ENCODE measurements at places on chromosomes 16 and 17.

- DNase-seq, result no peak
Observed at GRCh38 chr17:2547176-2547575, 35.5 kb upstream of the METTL16 start.

GRCh38 chr16:71687861-71688260 lies 36.6 kb downstream of the PHLPP2 start:
- no peak for DNase-seq

- no peak for DNase-seq
Observed at GRCh38 chr17:82204831-82205719, 7.6 kb downstream of the CCDC57 start.

GRCh38 chr16:3094289-3095027 lies 4.6 kb downstream of the ZSCAN10 start:
- no peak for DNase-seq

- peak; percentile 58 for DNase-seq
Observed at GRCh38 chr17:17723354-17724261, 42.4 kb downstream of the RAI1 start.

GRCh38 chr17:61196302-61196704 lies 203.3 kb upstream of the TBX2 start:
- no peak for DNase-seq

- DNase-seq, result peak; percentile 12
Observed at GRCh38 chr16:84448444-84448843, 56.0 kb downstream of the MEAK7 start.

- no peak for DNase-seq
Observed at GRCh38 chr16:74199066-74199841, 97.4 kb upstream of the PSMD7 start.

DNA sequence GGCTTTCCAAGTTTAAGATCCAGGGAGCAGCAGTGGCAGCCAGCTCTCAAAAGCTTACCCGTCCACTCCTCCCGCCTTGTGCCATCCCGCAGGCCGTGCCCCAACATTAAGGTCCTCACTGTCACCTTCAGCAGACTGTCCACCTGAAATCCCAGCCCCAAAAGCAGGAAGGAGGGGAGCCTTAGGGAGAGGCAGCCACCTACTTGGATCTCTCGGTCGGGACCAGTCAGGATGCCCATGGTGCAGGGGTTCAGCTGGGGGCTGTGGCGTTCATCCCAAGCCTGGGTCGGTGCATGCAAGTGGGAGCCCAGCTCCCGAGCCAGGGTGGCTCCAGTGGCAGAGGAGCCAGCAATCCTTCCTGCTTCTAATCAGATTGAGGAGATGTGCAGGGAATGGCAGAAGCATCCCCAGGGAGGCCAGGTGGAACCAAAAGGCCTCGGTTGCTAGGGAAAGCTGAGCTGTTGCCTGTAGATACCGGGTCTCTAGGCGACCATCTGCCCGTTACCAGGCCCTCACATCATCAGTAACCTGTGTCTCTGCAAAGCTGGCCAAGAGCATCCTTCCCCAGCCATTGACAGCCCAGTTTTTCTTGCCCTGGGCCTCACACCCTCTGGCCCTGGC lies 24.6 kb downstream of the CNGB1 start:
- DNase-seq, result no peak

DNA sequence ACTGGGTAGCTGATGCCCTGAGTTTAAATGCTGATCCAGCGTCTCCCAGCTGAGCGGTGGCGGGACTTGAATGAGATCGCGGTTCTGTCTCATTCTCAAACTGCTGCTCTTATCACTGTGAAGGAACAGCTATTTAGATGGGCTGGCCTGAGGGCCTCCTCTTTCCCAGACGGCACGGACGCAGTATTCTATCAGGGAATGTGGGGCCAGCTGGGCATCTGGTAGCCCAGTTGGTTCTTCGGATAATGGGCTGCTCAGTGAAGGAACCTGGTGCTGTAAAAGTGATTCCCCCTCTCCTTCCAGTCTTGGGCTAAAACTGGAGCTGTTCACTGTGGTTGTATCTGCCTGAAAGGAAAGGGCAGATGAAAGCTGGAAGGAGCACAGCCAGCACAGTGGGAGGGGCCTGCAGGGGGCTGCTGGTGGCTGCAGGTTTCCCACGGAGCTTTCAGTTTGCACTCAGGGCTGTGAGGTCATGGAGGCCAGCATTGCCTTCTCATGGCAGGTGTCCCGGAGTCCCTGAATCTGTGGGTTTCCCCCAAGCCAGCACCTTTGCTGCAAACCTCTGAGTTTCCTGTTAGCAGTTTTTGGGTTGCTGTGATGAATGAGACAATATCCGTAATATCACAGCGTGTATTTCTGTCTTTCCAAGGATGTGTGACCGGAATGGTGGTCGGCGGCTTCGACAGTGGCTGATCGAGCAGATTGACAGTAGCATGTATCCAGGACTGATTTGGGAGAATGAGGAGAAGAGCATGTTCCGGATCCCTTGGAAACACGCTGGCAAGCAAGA lies 3.6 kb downstream of the IRF8 start:
- DNase-seq, result no peak

- DNase-seq, result peak; percentile 10
Observed at GRCh38 chr17:31400481-31400950, 9.0 kb downstream of the RAB11FIP4 start.

DNA sequence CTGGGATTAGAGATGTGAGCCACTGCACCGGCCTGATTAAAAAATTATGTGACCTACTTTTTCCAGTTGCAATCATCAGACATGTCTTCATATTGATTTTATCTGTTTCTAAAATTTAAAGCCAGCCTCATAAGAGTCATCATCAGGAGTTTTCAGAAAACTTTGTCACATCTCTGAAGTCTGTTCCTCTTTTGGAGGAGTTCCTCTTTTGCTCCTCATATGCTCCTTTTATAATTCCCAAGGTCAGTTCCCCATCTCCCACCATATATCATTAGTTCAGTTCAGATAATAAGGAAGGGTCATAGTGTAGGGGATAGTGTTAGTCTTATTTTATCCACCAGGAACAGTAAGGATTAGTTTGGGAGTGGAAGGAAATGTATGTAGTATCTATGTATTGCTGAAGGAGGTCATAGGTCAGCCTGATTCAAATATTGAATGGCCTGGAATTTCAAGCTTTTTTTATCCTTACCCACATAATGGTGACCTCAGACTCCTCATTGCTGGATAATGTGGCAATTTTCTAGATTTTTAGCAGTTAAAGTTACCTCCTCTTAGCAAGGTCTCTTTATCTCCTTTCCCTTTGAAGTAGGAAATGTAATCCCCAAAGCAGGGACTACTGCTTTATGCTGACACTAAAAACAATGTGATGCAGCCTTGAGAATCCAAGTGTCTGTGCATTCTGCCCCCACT lies 13.8 kb upstream of the DUSP14 start:
- no peak for DNase-seq

- peak; percentile 76 for DNase-seq
Observed at GRCh38 chr17:44361292-44362260, 2.1 kb downstream of the FAM171A2 start.

GRCh38 chr16:85453703-85454102 lies 159.4 kb upstream of the GSE1 start:
- no peak for DNase-seq

GRCh38 chr16:51464996-51465395 lies 313.9 kb upstream of the SALL1 start:
- no peak for DNase-seq

All from posterior cingulate gyrus (tissue), 11 donors.